ENCODE measurements at places on chromosomes 1 and 21. TPM values are rescaled to one million over a fixed set of nuclear protein-coding genes. Genes with fewer than 3 reads are reported as not detected.

GRCh38 chr1:63713627-63714481, 60.0 kb upstream of the ROR1 start:
- H3K27me3 ChIP-seq: no peaks in the 10 kb centered on the region
- H3K36me3 ChIP-seq: no peaks in the 10 kb centered on the region
- no peak for DNase-seq
- no peak overlapping the region for H3K4me3 ChIP-seq

The CRNN gene
- total RNA-seq: not detected

The SLC30A2 gene
- total RNA-seq: 5.2 TPM

DNA sequence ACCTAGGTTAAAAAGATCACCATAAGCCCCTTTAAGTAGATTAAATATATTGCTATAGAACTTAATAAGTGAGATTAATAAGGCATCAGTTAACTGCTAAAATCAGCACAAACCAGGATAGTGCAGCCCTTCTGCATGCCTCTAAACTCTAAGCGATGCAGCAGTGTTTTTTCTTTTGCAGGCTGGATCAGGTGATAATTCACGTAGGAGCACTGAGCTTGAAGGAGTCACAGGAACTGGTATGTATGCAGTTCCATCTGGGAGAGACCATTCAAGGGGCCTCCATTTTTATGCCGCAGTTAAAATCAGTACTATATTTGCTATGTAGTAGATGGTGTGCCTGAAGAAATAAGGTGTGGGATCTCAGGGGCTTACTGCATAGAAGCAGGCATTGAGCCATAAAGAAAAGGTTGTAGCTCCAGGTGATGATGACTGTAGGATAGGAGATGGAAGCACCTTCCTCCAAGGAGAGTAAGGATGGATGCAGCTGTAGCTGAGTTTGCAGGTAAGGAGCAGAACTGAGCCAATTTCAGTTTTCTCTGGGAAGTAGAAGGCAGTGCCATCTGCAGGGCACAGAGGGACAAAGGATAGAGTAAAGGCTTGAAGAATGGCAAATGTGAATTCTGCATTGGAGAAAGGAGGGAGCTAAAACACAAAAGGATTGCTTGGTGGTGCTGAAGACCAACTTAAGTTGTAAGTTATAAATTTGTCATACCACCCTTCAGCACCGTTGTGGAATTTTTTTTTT, 22.6 kb downstream of the NPL start:
- no peaks in the 10 kb centered on the region for H3K27me3 ChIP-seq
- no peaks in the 10 kb centered on the region for H3K4me1 ChIP-seq
- peaks cover 63% of the 10 kb centered on the region for H3K36me3 ChIP-seq

GRCh38 chr1:205918955-205919746, 24.1 kb downstream of the SLC26A9 start:
- H3K27ac ChIP-seq: peak overlapping the region; percentile 76
- H3K27me3 ChIP-seq: no peaks in the 10 kb centered on the region
- DNase-seq: peak; percentile 77
- H3K36me3 ChIP-seq: no peaks in the 10 kb centered on the region

GRCh38 chr1:29550119-29550841, 314.0 kb downstream of the PTPRU start:
- DNase-seq: no peak
- H3K27me3 ChIP-seq: no peaks in the 10 kb centered on the region
- no peak overlapping the region for H3K27ac ChIP-seq
- H3K36me3 ChIP-seq: no peaks in the 10 kb centered on the region
- no peaks in the 10 kb centered on the region for H3K4me1 ChIP-seq

DNA sequence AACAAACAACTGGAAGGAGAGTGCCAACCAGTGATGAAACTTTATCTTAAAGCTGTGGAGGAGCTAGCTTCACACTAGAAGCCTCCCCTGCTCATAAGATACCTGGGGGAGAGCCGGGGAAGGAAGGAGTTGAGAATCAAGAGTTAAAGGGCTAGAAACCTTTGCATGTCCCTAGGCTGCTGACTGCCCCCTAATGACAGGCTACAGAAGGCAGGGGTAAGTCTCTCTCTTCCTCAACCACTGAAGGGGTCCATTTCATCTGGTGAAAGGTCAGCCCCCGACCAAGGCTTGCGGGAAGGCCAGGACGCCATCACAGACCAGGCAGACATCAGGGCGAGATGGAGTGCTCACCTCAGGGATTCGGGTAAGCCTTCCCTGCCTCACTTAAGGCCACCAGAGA, 65.6 kb upstream of the GRHL3 start:
- no peaks in the 10 kb centered on the region for H3K36me3 ChIP-seq
- H3K27ac ChIP-seq: no peak overlapping the region
- no peaks in the 10 kb centered on the region for H3K4me1 ChIP-seq
- H3K27me3 ChIP-seq: no peaks in the 10 kb centered on the region

- no peak for DNase-seq
- H3K4me1 ChIP-seq: no peaks in the 10 kb centered on the region
- H3K27me3 ChIP-seq: no peaks in the 10 kb centered on the region
These were observed 15.0 kb upstream of the H3-3A start for GRCh38 chr1:226047495-226047894.

DNA sequence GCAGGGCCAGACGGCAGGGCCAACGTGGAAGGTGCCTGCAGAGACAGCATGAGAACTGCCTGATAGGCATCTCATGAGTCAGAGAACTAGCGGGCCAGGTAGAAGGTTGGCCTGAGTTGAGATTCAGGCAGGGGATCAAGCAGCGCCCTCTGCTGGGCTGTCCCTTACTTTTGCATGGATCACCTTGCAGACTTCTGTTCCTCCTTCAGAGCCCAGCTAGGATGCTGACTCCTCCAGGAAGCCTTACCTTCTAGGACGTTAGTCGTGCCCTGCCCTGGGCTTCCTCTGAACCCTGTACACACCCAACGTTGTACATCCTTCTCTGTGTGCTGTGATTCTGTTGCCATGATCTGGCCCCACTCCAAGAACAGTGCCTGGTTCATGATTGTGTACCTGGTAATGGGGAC, 231.3 kb upstream of the VAMP3 start:
- no peaks in the 10 kb centered on the region for H3K36me3 ChIP-seq
- no peaks in the 10 kb centered on the region for H3K4me1 ChIP-seq
- H3K4me3 ChIP-seq: no peak overlapping the region
- H3K27me3 ChIP-seq: no peaks in the 10 kb centered on the region
- no peak overlapping the region for H3K27ac ChIP-seq
- DNase-seq: no peak

DNA sequence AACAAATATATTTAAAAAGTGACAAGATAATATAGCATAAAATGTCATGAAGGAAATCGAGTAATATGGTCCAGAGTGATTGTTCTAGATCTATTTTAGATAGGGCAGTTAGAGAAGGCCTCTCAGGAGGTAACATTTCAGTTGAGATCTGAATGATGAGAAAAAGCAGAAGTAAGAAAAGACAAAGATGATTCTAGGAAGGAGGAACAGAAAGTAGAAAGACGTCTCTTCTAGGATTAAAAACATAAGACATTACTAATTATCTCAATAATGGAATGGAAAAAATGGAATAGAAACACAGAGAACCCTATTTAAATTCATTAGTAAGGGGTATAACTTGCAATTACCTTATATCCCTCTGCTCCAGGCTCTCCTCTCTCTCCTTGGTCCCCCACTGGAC, 130.0 kb upstream of the ZNHIT6 start:
- H3K4me3 ChIP-seq: no peak overlapping the region
- DNase-seq: no peak
- H3K36me3 ChIP-seq: no peaks in the 10 kb centered on the region
- H3K27ac ChIP-seq: no peak overlapping the region
- no peaks in the 10 kb centered on the region for H3K27me3 ChIP-seq

The LAPTM5 gene
- total RNA-seq: 14.8 TPM

The FGR gene
- total RNA-seq: 5.4 TPM

- no peak for DNase-seq
- no peaks in the 10 kb centered on the region for H3K36me3 ChIP-seq
- peak overlapping the region; percentile 91 for H3K4me3 ChIP-seq
These were observed 422 bp upstream of the RSBN1 start for GRCh38 chr1:113812661-113813135.

DNA sequence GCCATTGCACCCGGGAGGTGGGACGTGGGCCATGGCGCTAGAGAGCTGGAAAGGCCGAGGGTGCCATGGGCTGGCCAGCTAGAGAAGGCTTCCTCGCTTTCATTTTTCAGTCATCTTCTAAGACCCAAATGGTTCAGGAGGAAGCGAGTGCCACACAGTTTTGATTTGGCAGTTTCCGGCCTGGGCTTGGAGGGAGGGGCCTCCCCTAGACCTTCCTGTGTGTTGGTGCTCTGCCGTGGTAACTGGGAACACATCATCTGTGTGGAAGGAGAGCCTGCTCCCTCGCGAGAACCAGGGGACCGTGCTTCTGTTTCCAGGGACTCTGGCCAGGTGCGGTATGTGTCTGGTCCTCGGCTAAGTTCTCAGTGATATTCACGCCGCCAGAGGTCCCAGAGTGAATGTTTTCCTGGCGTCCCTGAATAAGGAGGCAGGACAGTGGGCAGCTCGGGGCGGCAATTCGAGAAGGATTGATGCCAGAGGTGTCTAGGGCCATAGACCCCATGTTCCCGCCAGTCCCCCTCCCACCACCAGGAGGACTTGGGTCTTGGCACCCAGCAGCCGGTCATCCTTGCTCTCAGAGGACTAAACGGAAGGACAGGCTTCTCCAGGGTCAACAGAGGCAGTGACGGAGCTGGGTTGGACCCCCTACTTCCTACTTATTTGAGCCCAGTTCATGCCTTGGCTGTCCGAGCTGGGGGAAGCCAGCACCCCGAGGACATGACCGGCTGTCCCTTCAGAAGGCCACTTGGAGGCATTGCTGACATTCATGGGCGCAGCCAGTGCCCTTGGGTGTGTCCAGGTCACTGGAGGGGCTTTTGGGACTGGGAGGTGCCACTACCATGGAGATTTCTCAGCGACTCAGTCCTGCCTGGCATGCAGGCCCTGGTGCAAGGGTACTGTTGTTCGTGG, 2.7 kb upstream of the NPHP4 start:
- no peak overlapping the region for H3K4me3 ChIP-seq
- DNase-seq: no peak
- no peaks in the 10 kb centered on the region for H3K36me3 ChIP-seq

DNA sequence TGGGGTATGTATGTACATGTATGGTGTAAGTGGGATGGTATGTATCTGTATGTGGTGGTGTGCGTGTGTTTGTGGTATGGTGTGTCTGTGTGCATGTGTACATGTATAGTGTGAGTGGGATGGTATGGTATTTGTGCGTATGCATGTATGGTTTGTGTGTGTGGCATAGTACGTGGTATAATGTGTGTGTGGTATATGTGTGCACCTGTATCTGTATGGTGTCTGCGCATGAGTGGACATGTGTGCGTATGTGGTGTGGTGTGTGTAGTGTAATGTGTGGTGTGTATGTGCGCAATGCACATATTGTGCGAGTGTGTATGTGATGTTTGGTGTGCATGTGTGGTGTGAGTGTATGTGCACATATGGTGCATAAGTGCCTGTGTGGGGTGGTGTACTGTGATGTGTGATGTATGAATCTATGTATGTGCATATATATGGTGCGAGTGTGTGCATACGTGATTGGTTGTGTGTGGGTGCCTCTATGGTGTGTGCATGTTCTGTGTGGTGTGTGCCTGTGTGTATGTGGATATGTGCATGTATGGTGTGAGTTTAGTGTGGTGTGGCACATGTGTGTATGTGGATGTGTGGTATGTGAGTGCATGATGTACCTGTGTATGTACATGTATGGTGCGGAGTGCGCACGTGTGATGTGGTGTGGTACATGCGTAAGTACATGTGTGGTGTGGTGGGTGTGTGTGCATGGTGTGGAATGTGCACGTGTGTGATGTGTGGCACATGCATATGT, 38.8 kb downstream of the WDR4 start:
- DNase-seq: no peak
- H3K27ac ChIP-seq: no peak overlapping the region
- H3K36me3 ChIP-seq: no peaks in the 10 kb centered on the region
- no peak overlapping the region for H3K4me3 ChIP-seq
- peaks cover 11% of the 10 kb centered on the region for H3K4me1 ChIP-seq

- H3K27me3 ChIP-seq: no peaks in the 10 kb centered on the region
- DNase-seq: peak; percentile 41
These were observed 17.2 kb upstream of the RASSF5 start for GRCh38 chr1:206489980-206490770.

DNA sequence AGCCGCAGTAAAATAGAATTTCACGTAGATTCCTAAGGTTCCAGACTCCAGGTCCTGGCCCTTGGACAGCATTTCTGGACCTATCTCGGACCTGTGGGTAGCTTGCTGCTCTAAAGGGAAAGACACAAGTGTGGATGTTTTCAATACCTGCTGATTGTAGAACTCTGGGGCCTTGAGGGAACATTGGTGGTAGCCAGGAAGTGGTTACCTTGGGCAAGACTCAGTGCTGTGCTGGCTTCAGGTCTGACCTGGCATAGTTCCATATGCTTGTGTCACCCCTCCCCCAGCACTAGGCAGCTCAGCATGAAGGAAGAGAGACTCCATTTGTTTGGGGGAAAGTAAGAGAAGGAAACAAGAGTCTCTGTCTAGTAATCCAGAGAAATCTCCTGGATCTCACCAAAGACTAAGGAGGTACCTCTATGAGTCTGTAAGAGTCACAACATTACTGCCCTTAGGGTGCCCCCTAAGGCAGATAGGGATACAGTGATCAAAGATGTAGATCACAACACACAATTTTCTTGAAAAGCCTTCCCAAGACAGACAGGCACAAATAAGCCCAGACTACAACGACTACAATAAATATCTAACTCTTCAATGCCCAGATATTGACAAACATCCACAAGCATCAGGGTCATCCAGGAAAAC, 398.8 kb downstream of the TGFB2 start:
- H3K4me1 ChIP-seq: no peaks in the 10 kb centered on the region
- no peaks in the 10 kb centered on the region for H3K36me3 ChIP-seq
- H3K4me3 ChIP-seq: no peak overlapping the region
- no peaks in the 10 kb centered on the region for H3K27me3 ChIP-seq

DNA sequence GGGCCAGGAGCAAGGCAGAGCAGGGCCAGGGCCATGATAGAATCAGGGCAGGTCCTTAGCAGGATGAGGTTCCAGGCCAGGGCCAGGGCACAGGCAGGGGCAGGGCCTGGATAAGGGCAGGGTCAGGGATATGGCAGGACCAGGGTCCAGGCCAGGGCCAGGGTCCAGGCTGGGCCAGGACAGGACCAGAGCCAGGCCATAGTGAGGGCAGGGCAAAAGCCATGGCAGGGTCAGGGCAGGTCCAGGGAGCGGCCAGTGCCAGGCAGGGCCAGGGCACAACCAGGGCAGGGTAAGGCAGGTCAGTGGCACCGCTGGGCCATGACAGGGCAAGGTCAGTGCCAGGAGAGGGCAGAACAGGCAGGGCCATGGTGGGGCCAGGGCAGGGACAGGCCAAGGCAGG, 152.2 kb downstream of the LIPI start:
- no peaks in the 10 kb centered on the region for H3K27me3 ChIP-seq
- no peak overlapping the region for H3K4me3 ChIP-seq
- no peaks in the 10 kb centered on the region for H3K36me3 ChIP-seq
- no peak overlapping the region for H3K27ac ChIP-seq

- H3K4me3 ChIP-seq: no peak overlapping the region
- H3K27ac ChIP-seq: no peak overlapping the region
- H3K27me3 ChIP-seq: no peaks in the 10 kb centered on the region
- peaks cover 5% of the 10 kb centered on the region for H3K4me1 ChIP-seq
These were observed 10.2 kb upstream of the CREG1 start for GRCh38 chr1:167563579-167564246.

Measured in gastrocnemius medialis (tissue), 4 donors.